ENCODE measurements at places on chromosomes 4 and X. TPM values are rescaled to one million over a fixed set of nuclear protein-coding genes. Genes with fewer than 3 reads are reported as not detected.

- DNase-seq = no peak
Measured at GRCh38 chr4:66252291-66252690, 582.0 kb upstream of the EPHA5 start.

The CXCL3 gene
- total RNA-seq = 1.1 TPM

The SHISA3 gene
- 5.8 TPM for total RNA-seq

The DACH2 gene
- not detected for total RNA-seq

GRCh38 chr4:17690898-17691297 lies 76.5 kb downstream of the MED28 start:
- DNase-seq = no peak

DNA sequence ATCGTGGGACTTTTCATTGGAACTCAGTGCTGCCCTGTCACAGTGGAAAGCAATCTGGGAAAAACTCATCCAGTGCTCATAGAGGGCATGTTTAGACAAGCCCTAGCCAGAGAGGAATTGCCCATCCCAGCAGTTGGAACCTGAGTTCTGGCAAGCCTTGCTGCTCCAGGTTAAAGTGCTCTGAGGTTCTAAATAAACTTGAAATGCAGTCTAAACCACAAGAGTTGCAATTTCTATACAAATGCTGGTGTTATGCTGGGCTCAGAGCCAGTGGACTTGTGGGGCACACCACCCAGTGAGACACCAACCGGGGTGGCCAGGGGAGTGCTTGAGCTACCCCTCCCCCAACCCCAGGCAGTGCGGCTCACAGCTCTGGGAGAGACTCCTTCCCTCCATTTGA lies 142.8 kb upstream of the PPP1R2C start:
- no peak for DNase-seq

GRCh38 chr4:118758293-118758692 lies 73.1 kb downstream of the METTL14 start:
- no peak for DNase-seq
